Calu3 (cell line): ENCODE measurements at places on chromosomes 6 and 20.

- H3K4me1 ChIP-seq, result peaks cover 17% of the 10 kb centered on the region
- H3K27ac ChIP-seq, result no peak overlapping the region
- DNase-seq, result no peak
- H3K4me3 ChIP-seq, result no peak overlapping the region
- peaks cover 82% of the 10 kb centered on the region for H3K36me3 ChIP-seq
- no peaks in the 10 kb centered on the region for H3K27me3 ChIP-seq
Measured at GRCh38 chr20:58909585-58909984, 57.1 kb downstream of the GNAS start.

DNA sequence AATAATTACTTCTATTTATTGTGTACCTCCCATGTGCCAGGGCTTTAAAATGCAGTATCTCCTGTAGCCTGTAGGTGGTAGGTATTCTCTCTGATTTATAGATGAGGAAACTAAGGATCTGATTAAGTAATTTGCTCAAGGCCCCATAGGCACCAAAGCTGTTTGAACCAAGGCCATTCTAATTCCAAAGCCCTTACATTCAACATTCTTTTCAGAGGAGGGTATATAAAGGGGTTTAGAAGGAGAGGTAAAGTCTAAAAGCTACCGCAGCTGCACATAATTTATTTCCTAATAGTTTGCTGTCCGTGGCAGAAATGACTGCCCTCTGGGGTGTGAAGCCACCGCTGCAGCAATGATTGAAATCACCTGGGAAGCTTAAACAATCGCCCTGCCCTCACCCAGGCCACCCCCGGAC lies 95.0 kb upstream of the FAM8A1 start:
- H3K36me3 ChIP-seq, result peaks cover 6% of the 10 kb centered on the region
- DNase-seq, result no peak
- no peaks in the 10 kb centered on the region for H3K4me1 ChIP-seq
- H3K4me3 ChIP-seq, result no peak overlapping the region
- no peaks in the 10 kb centered on the region for H3K27me3 ChIP-seq
- H3K27ac ChIP-seq, result no peak overlapping the region

DNA sequence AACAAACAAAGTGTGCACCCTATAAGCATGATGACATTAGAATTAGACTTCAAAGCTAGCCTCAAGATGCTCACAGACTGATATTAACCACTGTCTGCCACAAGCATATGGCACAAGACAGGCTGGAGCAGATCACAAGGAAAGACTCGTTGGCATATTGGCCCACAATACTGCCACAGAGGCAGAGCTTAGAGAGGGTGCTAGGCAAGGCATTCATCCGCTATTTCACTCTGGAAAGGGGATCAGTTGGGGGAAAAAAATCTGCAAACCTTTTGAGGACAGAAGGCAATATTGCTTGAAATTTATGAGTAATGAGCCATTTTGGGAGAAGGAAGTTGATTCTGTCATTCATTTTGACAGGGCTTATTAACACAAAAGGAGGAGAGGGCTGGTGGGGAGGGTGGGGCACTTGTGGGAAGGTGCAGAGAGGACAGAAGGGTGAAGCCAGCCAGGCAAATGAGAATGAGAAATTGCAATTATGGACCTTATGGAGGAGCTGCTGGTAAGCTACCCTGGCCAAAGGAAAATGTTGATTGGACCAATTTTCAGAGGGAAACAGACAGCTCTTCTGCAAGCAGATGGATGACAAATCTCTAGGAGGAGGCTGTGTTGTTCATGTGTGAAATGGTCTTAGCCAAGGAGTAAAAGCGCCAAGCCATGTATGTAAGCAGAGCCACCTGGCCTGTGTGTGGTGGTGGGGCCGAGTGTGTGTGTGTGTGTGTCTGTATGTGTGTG lies 187.7 kb downstream of the GMPR start:
- DNase-seq, result no peak
- no peaks in the 10 kb centered on the region for H3K4me1 ChIP-seq
- H3K27me3 ChIP-seq, result no peaks in the 10 kb centered on the region
- H3K27ac ChIP-seq, result no peak overlapping the region
- no peaks in the 10 kb centered on the region for H3K36me3 ChIP-seq

DNA sequence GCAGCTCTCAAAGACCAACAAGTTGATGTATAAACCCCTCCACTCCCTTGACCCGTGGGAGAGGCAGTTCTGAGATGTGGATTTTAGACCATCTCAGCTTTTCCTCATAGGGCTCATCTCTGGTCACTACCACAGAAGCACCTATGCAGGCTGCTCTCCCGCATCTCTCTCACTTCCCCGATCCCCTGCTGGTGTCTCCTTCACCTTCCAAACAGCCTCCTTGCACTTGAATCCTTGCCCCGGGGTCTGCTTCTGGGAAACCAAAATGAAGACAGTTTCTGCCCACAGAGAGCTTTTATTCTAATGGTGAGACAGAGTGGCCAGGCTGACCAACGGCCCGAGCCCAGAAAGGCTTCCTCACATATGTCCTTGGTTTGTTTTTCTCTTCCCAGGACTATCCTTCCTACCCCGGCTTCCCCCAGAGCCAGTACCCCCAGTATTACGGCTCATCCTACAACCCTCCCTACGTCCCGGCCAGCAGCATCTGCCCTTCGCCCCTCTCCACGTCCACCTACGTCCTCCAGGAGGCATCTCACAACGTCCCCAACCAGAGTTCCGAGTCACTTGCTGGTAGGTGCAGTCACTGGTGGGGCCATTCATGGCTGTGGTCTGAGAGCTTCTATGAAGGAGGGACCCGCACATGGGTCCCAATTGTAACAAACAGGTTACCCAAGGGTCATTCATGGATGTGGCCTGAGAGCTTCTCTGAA lies 179.3 kb downstream of the EYA2 start:
- no peaks in the 10 kb centered on the region for H3K36me3 ChIP-seq
- H3K27ac ChIP-seq, result no peak overlapping the region
- no peaks in the 10 kb centered on the region for H3K27me3 ChIP-seq
- no peak overlapping the region for H3K4me3 ChIP-seq

DNA sequence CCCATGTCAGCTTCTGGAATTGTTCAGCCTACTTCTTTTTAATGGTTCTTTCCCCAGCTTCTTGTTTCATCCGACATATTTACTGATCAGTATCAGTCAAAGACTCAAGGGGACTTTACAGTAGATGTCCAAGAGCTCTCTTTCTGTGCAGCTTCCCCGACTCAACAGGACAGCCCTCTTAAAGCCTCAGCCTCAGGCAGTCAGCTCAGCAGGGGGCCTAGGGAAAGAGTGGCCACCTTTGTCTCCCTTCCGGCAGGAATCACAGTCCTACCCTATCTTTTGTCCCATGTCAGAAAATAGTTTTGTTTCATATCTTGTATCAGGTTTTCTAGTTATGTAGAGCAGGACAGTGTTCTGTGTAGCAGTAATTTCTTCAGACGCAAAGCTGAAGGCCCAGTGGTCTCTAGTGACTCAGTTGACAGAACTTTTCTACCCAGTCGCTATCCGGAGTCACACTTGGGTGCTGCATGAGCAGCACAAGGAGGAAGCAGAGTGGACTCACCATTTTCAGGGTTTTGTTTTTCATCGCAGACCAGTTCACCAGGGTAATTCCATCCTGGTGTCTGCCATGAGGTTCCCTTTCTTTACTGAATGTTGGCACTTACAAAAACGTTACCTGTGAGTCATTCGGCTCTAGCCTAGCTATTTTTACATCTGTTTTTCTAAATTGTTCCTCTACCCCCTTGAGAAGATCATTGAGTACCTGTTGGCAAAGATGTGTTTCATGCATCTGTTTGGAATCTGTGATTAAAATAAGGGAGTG lies 47.7 kb downstream of the SPATA2 start:
- peaks cover 15% of the 10 kb centered on the region for H3K36me3 ChIP-seq
- no peak for DNase-seq
- no peaks in the 10 kb centered on the region for H3K4me1 ChIP-seq
- H3K27ac ChIP-seq, result no peak overlapping the region
- no peak overlapping the region for H3K4me3 ChIP-seq
- no peaks in the 10 kb centered on the region for H3K27me3 ChIP-seq

DNA sequence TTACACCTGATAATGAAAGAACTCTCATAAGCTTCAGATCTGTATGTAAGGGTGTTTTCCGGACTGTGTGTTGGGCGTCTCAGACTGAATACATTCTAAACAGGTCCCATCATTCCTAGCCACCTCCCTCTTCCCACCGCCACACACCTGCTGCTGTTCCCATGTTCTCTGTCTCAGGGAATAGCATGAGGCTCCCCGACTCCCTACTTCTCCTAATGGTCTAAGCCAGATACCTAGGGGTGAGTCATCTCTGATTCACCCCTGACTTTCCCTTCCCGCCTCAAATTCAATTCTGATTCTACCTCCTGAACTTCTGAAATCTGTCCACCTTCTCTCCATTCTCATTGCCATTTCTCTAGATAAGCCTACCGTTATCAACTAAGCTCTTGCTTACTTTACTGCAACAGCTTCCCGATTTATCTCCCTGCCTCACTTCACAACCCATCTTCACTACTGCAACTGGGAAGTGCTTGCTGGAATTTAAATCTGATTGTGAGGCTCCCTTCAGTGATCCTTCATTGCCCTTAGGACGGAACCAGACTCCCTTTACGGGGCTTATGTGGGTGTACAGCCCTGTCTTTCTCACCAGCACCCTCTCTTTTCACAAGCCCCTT lies 1.6 kb downstream of the TMEM14A start:
- H3K27ac ChIP-seq, result peak overlapping the region; percentile 14
- H3K4me3 ChIP-seq, result peak overlapping the region; percentile 77
- DNase-seq, result peak; percentile 14
- peaks cover 20% of the 10 kb centered on the region for H3K4me1 ChIP-seq
- H3K27me3 ChIP-seq, result no peaks in the 10 kb centered on the region
- peaks cover 20% of the 10 kb centered on the region for H3K36me3 ChIP-seq

DNA sequence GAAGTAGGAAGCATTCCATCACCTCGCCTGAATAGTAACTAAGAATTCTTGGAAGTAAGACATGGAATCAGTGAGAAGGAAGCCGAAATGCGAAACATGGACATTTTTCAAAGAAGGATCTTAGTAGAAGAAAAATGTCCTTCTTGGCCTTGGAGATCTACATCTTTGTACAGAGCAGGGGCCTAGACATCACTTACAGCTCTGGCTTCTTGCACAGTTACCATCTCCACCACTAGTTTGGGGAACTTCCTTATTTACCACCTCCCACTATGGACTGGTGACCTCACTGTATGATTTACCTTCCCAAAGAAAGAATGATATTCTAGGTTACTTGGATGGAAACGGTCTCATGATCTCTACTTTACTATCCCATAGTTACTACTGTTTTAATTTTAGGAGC lies 15.7 kb downstream of the CASS4 start:
- H3K4me1 ChIP-seq, result peaks cover 12% of the 10 kb centered on the region
- no peaks in the 10 kb centered on the region for H3K36me3 ChIP-seq
- no peak overlapping the region for H3K27ac ChIP-seq
- no peak overlapping the region for H3K4me3 ChIP-seq
- no peaks in the 10 kb centered on the region for H3K27me3 ChIP-seq
- no peak for DNase-seq

DNA sequence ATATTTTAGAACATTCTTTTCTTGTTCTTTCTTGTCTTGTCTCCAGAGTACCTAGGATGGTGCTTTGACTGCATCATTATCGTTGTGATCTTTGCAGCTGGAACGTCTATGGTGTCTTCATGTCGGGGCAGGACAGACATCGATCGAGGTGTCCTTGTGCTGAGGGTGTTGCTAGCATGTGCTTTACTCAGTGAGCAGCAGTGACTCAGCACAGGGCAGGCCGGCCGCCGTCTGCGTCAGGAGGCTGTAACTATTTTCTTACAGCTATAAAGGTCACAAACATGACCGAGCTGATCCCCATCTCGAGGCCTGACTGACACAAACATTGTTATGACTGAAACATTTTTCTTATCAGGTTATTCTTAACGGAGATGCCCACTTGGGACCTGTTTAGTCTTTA lies 14.9 kb upstream of the CTCFL start:
- no peak overlapping the region for H3K4me3 ChIP-seq
- H3K27me3 ChIP-seq, result peaks cover 96% of the 10 kb centered on the region
- DNase-seq, result no peak

GRCh38 chr6:52053038-52053695 lies 34.2 kb downstream of the PKHD1 start:
- no peaks in the 10 kb centered on the region for H3K4me1 ChIP-seq
- no peak overlapping the region for H3K4me3 ChIP-seq
- peaks cover 44% of the 10 kb centered on the region for H3K36me3 ChIP-seq
- H3K27ac ChIP-seq, result no peak overlapping the region

DNA sequence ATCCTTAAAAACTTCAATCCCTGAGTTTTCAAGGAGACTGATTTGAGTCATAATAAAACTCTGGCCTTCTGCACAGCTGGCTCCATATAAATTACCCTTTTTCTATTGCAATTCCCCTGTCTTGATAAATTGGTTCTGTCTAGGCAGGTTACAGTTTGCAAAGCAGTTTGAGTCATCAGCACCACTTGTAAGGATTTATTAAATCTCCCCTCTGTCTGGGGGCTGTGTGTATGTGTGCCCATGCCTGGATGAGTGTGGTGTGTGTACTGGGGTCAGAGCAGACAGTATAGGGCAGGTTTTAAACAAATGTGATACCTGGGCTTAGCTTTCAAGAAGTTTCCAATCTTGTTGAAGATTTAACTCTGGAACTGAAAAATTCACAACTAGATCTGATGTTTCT lies 228.6 kb downstream of the FNDC1 start:
- H3K36me3 ChIP-seq, result no peaks in the 10 kb centered on the region
- H3K4me1 ChIP-seq, result no peaks in the 10 kb centered on the region
- no peak for DNase-seq
- H3K27ac ChIP-seq, result no peak overlapping the region

GRCh38 chr6:17101422-17102257 lies at the start of gene STMND1:
Gene STMND1 (plus strand): TSS chr6:17102050. CDS start chr6:17102258, 208 bp downstream.
- peak within 1 kb of the TSS; percentile 92 for H3K4me3 ChIP-seq
- no peaks in the 10 kb centered on the region for H3K4me1 ChIP-seq
- peaks cover 9% of the 10 kb centered on the region for H3K36me3 ChIP-seq
- peak; percentile 47 for DNase-seq
- H3K27ac ChIP-seq, result peak within 1 kb of the TSS; percentile 9

DNA sequence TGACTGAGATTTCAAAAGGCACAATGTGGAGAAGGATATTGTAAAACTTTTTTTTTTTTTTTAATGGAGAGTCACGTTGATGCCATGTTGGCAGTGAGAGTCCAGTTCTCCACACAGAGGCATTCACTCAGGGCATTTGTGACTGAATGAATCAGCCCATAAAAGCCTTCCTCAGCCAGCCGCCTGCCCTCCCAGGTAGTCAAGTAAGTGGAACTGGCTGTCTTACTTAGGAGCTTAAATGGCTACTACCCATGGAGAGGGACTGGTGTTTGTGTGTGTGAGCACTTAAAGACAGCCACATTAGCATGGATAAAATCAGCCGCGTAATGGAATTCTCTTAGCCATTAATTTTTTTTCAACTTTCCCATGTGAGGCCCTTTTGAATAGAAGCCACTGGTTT lies 12.6 kb downstream of the AAR2 start:
- H3K4me1 ChIP-seq, result no peaks in the 10 kb centered on the region
- peaks cover 48% of the 10 kb centered on the region for H3K36me3 ChIP-seq
- no peak for DNase-seq
- H3K27me3 ChIP-seq, result no peaks in the 10 kb centered on the region
- H3K27ac ChIP-seq, result no peak overlapping the region

- no peak overlapping the region for H3K27ac ChIP-seq
- H3K27me3 ChIP-seq, result no peaks in the 10 kb centered on the region
- H3K36me3 ChIP-seq, result no peaks in the 10 kb centered on the region
- H3K4me3 ChIP-seq, result no peak overlapping the region
Measured at GRCh38 chr6:110325197-110325596, 33.0 kb downstream of the METTL24 start.

GRCh38 chr6:13453771-13454251 lies 33.6 kb downstream of the GFOD1 start:
- peaks cover 19% of the 10 kb centered on the region for H3K4me1 ChIP-seq
- peaks cover 11% of the 10 kb centered on the region for H3K36me3 ChIP-seq
- peak; percentile 52 for DNase-seq
